Activated CD8-positive, alpha-beta T cell treated with anti-CD3 and anti-CD28 coated beads for 36 hours (primary cell): ENCODE measurements at places on chromosomes 7 and 10. TPM values are rescaled to one million over a fixed set of nuclear protein-coding genes. Genes with fewer than 3 reads are reported as not detected.
A peak's percentile ranks its signal among the peaks of the same experiment; 100 is the strongest.

DNA sequence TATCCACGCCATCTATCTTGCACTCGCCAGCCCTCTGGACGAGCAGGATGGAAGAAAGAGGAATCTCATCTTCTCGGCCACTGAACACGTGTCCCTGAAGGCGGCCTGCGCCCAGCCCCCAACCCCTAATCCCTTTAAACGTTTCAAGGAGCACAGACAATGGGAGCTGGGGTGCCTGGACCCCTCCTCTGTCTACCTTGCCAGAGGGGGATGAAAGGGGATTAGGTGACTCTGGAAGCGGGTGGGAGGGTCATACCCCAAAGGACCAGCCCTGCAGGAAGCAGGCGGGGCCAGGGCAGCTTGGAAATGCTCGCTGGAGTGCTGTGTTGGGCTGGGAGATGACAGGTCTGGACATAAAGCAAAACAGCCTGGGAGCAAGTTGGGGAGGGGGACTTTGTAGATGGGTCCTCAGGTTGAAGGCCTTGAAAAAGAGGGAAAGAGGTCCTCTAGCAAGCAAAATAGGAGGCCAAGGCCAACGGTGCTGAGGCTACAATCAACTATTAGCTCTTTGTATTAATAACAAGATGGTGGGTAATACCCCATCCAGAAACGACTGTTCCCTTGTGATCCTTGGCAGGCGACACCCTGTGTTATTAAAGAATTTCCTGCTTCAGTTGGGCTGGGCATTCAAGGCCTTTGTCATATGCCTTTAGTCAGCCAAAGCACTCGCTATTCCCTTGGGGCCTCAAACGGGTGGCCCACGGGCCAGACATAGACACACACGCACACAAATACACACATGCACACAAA, 126.5 kb upstream of the UNC5B start:
- H3K36me3 ChIP-seq = no peaks in the 10 kb centered on the region
- DNase-seq = no peak
- no peak overlapping the region for H3K4me3 ChIP-seq
- H3K27ac ChIP-seq = no peak overlapping the region
- H3K27me3 ChIP-seq = peaks cover 8% of the 10 kb centered on the region

GRCh38 chr10:128373831-128374230, 247.6 kb upstream of the MKI67 start:
- H3K4me1 ChIP-seq = no peaks in the 10 kb centered on the region
- H3K4me3 ChIP-seq = no peak overlapping the region
- no peak overlapping the region for H3K27ac ChIP-seq
- H3K27me3 ChIP-seq = peaks cover 4% of the 10 kb centered on the region

DNA sequence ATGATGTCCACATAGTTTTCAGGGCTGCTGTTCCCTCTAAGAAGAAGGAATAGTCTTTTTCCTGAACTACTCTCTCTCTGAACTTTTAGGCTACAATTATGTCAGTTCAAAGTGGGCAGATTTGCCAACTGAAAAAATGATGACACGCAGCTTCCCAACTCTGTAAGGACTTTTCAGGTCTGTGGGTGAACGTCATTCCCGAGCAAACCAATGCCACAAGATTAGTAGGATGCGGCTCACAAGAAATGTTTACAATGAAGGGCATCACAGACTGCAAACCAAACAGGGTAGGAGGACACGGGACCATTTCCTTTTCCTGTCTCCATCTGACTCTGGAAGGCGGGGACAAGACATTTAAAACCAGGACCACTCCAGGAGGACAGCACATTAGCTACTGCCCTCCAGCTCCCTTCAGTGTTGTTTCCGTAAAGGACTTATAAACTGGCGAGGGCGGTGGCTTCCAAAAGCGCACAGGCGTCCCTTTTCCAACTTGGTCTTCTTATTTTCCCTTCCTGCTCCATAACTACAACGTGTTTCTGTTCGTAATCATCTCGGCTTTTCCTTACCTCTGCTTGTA, 539 bp upstream of the MKLN1 start:
- DNase-seq = no peak
- H3K36me3 ChIP-seq = peaks cover 3% of the 10 kb centered on the region
- H3K4me3 ChIP-seq = peak overlapping the region; percentile 99
- H3K4me1 ChIP-seq = peaks cover 47% of the 10 kb centered on the region
- H3K27ac ChIP-seq = peak overlapping the region; percentile 95

DNA sequence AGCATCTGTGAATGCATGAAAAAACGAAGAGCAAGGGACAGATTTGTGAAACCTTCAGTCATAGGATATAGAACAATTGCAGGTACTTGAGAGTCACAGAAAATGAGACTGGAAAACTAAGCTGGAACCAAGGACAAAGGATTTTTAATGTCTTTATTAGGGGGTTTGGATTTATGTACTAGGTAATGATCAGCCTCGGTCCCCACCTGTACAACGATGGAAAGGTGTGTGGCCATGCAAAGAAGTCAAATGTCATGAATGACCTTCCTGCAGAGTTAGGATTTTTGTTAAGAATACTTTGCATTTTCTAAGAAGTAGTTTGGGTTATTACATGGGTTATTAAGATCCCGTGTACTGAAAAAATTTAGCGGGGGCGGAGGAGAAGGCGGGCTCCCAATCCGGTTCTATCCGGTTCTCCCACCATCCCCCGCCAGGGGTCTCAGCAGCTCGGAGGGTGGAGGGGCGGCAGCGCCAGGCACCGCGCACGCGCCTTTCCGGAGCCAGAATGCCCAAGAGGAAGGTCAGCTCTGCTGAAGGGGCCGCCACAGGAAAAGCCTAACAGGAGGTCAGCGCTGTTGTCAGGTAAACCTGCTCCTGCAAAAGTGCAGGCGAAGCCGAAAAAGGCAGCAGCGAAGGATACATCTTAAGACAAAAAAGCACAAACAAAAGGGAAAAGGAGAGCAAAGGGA, 327.5 kb upstream of the PLXDC2 start:
- H3K4me3 ChIP-seq = peak overlapping the region; percentile 51
- peaks cover 3% of the 10 kb centered on the region for H3K27me3 ChIP-seq
- peak; percentile 9 for DNase-seq
- no peak overlapping the region for H3K27ac ChIP-seq

- DNase-seq = no peak
- H3K27ac ChIP-seq = no peak overlapping the region
Observed at GRCh38 chr7:156474241-156474743, 166.3 kb upstream of the RNF32 start.

Gene GALNT17
- total RNA-seq = not detected

Gene STEAP1
- total RNA-seq = 0.27 TPM

GRCh38 chr10:33569702-33570101, 235.2 kb upstream of the NRP1 start:
- H3K4me1 ChIP-seq = no peaks in the 10 kb centered on the region
- no peak for DNase-seq
- no peak overlapping the region for H3K4me3 ChIP-seq
- H3K27me3 ChIP-seq = peaks cover 7% of the 10 kb centered on the region

Gene NOBOX
- not detected for total RNA-seq
